ENCODE measurements at places on chromosomes 3 and 15.

DNA sequence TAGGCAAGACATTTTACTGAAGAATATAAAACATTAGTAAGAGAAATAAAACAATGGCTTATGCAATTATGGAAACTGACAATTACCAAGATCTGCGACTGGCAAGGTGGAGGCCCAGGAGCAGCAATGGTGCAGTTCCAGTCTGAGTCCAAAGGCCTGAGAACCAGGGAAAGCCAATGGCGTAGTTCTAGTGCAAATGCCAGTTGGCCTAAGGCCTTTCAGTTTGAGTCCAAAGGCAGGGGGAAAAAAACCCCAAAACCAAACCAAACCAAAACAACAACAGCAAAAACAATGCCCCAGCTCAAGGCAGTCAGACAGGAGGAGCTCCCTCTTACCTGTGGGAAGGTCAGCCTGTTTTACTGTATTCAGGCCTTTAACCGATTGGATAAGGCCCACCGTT lies 72.6 kb downstream of the ST6GAL1 start:
- no peak for DNase-seq

DNA sequence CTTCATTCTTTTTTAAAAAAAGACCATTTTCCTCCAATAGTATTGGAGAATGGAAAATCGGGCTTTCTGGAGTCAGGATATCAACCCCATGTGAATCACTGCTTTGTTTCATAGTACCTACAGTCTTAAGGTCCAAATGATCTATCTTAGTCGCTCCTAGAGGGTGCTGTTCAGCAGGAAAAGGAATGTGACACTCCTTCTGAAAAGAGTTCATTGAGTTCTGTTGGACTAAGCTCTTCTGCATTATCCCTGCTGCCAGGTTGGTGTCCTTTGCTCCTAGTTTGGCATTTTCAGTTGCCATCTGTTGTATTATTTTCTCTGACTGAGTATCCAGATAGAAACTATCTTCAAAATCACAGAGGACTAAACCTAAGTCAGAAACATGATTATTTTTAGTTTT lies 57.2 kb downstream of the POLQ start:
- DNase-seq = no peak

DNA sequence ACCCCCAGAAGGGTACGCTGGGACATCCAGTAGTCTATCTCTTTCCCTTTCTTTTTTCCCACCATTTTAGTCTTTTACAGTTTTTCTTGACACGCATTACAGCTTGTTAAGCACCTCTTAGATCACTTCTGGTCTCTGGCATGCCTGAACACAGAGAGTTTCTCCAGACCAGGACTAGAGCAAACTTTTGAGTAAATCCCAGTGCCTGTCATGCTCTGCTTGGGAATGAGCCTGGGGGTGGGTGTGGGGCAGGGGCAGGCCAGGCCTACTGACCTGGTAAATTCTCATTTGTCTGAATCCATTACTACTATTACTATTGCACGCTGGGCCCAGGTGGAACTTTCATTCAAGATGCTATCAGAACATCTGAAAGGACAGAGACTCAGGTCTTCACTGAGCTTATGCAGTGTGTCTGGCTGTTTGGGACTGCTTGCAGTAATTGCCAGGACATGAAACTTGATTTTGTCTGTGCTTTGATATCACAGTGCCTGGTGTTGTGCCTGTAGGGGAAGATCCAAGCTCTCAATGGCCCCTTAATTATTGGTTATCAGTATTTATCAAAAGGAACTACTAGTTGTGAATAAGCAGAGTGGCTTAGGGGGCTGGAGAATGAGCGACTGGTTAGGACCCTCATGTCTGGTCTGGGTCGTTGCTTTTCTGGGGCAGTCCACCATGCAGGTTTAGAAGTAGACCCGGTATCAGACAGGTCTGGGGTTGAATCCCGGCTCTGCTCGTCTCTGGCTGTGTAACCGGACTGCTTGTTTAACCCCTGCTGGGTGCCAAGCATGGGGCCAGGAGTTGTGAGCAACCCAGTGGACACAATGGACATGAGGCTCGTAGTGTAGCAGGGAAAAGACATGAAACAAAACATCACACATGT lies 196.1 kb upstream of the TLE3 start:
- no peak for DNase-seq

DNA sequence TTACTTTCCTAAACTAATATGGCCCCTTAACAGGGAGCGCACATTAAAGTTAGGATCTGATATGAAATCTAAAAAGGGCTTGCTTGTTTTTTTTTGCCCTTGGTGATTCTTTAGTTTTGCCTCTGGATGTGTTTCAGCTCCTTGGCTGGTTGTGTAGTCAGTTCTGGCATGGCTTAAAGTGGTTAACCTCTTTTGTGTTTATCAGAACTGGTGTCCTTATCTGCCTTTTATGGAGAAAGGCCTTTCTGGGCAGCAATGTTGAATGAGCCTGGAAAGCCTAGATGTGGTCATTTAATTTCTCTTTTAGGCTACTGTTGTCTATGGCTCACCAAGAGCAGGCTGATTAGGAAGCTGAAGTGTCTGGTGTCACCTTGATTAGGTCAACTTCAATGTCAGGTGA lies 254.5 kb upstream of the ROPN1 start:
- no peak for DNase-seq

- DNase-seq = no peak
These were observed 143.7 kb downstream of the TJP1 start for GRCh38 chr15:29678504-29679034.

GRCh38 chr15:29066838-29067237 lies 181.1 kb downstream of the APBA2 start:
- DNase-seq = no peak

DNA sequence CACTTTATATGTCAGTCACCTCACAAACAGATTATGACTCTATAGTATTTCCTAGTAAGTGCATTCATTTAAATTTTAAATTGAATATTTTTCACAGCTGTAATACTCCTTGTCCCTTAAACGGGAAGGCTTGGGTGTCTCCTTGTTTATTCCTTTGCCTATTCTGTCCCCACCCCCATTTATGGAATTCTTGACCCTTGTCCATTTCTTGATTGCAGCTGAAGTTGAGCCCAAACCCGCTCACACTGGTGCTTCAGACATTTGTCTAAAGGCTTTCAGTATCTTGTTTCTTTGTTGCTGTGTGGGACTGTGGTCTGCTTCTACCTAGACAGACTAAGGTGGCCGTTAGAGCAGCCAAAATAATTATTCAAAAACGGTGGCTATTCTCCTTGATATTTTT lies 449.7 kb downstream of the FOXP1 start:
- DNase-seq = no peak

- no peak for DNase-seq
These were observed 191.6 kb upstream of the FAM3D start for GRCh38 chr3:58858126-58858525.

DNA sequence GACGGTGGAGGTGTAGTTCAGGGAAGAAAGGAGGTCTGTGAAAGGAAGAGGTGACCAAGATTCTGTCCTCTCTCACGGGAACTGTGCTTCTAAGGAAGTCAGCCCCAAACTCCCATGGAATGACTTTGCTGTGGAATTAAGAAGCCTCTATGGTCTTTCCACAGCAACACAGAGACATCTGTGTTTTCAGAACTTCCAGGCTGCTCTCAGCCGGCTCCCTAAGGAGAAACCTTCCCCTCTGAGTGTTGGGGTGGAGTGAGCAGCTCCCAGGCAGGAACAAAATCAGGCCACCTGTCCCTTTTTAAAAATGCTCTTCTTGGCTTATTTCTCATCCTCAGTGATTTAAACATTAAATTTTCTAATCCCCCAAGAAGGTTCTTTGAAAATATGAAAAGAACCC lies 53.3 kb upstream of the SNRK start:
- no peak for DNase-seq

DNA sequence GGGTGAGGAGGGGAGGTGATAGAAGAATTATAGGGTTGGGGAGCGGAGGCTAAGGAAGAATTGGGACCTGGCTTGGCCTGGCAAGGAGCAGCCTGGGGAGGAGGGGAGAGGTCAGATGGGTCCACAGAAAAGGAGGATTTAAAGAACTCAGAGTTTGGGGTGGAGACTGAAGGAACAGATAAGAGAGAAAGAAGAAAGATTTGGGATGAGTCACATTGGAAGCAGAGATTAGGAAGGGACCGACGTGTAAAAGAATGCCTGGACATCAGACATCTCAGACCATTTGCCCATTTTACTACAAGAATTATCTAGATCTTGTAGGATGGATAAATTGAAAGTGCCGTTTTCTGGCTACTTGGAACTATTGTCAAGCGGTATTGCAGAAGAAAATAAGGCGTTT lies 10.4 kb downstream of the TCAIM start:
- DNase-seq = no peak

All from activated CD4-positive, alpha-beta T cell treated with anti-CD3 and anti-CD28 coated beads, Interleukin-2, amount 10 ng/mL, durations not matched to agents 7 days and 5 days (primary cell).